ENCODE measurements at places on chromosomes 11 and 22.

- H3K27ac ChIP-seq, result no peak overlapping the region
- DNase-seq, result no peak
- no peaks in the 10 kb centered on the region for H3K27me3 ChIP-seq
- H3K4me3 ChIP-seq, result peak overlapping the region; percentile 91
These were observed 803 bp upstream of the IFT27 start for GRCh38 chr22:36776722-36777121.

GRCh38 chr11:117495357-117495756, 167.7 kb downstream of the CEP164 start:
- no peaks in the 10 kb centered on the region for H3K27me3 ChIP-seq
- no peak for DNase-seq
- H3K36me3 ChIP-seq, result no peaks in the 10 kb centered on the region
- H3K4me3 ChIP-seq, result no peak overlapping the region
- no peak overlapping the region for H3K27ac ChIP-seq
- peaks cover 9% of the 10 kb centered on the region for H3K4me1 ChIP-seq

DNA sequence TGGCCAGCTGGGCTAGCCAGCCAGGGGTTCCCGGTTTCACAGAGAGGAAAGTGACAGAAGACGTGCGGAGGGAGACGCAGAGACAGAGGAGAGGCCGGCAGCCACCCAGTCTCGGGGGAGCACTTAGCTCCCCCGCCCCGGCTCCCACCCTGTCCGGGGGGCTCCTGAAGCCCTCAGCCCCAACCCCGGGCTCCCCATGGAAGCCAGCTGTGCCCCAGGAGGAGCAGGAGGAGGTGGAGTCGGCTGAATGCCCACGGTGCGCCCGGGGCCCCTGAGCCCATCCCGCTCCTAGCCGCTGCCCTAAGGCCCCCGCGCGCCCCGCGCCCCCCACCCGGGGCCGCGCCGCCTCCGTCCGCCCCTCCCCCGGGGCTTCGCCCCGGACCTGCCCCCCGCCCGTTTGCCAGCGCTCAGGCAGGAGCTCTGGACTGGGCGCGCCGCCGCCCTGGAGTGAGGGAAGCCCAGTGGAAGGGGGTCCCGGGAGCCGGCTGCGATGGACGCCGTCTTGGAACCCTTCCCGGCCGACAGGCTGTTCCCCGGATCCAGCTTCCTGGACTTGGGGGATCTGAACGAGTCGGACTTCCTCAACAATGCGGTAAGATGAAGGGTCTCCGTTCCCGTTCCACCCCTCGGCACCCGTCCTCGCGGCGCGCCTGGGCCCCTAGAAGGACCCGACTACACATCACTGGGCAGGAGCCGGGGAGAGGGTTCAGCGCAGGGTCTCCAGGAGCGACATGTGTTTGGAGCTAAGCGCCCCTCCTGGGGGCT, at the start of gene CREB3L1:
Gene CREB3L1, plus strand, starts transcription at position 41 of the 765 bp plus-strand sequence. Its CDS starts 450 bp downstream, at position 491.
- H3K4me1 ChIP-seq, result peaks cover 13% of the 10 kb centered on the region
- peak within 1 kb of the TSS; percentile 91 for H3K4me3 ChIP-seq
- peak; percentile 69 for DNase-seq
- H3K36me3 ChIP-seq, result no peaks in the 10 kb centered on the region

DNA sequence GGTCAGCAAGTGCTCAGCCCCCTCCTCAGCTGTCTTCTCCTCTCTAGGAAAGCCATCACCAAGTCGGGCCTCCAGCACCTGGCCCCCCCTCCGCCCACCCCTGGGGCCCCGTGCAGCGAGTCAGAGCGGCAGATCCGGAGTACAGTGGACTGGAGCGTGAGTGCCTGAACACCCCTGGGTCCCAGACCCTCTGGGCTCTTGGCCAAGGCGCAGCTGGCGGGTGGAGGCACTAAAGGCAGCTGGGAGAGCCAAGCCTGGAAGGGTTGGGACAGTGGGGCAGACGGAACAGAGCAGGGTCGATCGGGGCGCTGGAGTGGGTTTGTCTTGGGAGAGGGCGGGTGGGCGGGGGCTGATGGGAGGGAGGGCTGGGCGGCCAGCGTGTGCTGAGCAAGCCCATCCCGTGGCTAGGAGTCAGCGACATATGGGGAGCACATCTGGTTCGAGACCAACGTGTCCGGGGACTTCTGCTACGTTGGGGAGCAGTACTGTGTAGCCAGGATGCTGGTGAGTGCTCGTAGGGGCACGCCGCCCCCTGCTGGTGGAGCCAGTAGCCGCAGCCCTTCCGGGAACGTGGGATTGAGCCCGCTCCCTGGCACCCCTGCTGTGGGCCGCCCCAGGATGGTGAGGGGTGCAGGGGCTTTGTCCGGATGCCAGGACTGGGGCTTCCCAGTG, 14.1 kb upstream of the MDK start:
- peaks cover 19% of the 10 kb centered on the region for H3K36me3 ChIP-seq
- peaks cover 3% of the 10 kb centered on the region for H3K4me1 ChIP-seq
- H3K27ac ChIP-seq, result no peak overlapping the region
- no peaks in the 10 kb centered on the region for H3K27me3 ChIP-seq

GRCh38 chr11:62556108-62556874, 9.7 kb upstream of the AHNAK start:
- peak; percentile 90 for DNase-seq
- peaks cover 45% of the 10 kb centered on the region for H3K36me3 ChIP-seq
- H3K4me1 ChIP-seq, result peaks cover 24% of the 10 kb centered on the region

DNA sequence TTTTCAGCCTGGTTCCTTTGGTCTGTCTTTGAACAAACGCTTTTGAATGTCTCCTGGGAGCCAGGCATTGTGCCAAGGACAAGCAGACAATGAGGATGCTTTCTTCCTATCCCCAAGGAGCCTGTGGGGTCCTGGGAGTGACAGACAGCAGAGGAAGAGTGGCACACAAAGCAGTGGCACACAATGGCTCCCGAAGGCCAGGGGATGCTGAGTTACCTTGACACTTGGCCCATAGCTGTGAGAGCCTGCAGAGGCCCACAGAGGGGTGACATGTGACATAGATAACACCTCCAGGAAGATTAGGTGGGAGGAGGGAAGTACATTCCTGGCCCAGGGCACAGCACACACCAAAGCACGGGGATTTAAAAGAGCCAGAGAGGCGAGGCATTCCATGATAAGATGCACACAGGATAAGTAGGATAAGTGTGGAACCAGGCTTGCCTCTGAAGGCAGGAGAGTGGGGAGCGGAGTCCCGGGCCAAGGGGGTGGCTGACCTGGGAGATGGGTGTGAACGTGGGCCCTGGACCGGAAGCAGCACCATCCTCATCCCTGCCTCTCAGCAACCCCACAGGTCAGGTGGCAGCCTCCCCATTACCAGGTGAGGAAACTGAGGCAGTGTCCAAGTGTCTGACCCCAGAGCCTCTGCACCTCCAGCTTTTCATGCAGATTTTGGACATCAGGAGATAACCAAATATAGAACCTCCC, 6.3 kb downstream of the UPB1 start:
- DNase-seq, result no peak
- no peaks in the 10 kb centered on the region for H3K4me1 ChIP-seq
- H3K27ac ChIP-seq, result no peak overlapping the region
- peaks cover 1% of the 10 kb centered on the region for H3K27me3 ChIP-seq
- no peak overlapping the region for H3K4me3 ChIP-seq
- no peaks in the 10 kb centered on the region for H3K36me3 ChIP-seq

Measured in H9 (cell line).